ENCODE measurements at places on chromosomes 12 and 14. TPM values are rescaled to one million over a fixed set of nuclear protein-coding genes. Genes with fewer than 3 reads are reported as not detected.

LPAR5 gene
- not detected for total RNA-seq

DACT1 gene
- 22.6 TPM for total RNA-seq

HNF1A gene
- total RNA-seq = not detected

KCNA5 gene
- total RNA-seq = not detected

CLEC9A gene
- not detected for total RNA-seq

ALG10B gene
- 1.8 TPM for total RNA-seq

C1QL4 gene
- total RNA-seq = 0.17 TPM

BDKRB1 gene
- 16.7 TPM for total RNA-seq

ANO4 gene
- 11.3 TPM for total RNA-seq

CACNA2D4 gene
- 0.99 TPM for total RNA-seq

MUCL1 gene
- not detected for total RNA-seq

SLCO1A2 gene
- not detected for total RNA-seq

ZNF705A gene
- not detected for total RNA-seq

FOXN4 gene
- total RNA-seq = not detected

ZFC3H1 gene
- total RNA-seq = 21.8 TPM

CARMIL3 gene
- 0.17 TPM for total RNA-seq

POTEM gene
- total RNA-seq = not detected

SRRM4 gene
- total RNA-seq = not detected

ZNF891 gene
- 1.2 TPM for total RNA-seq

ARHGAP9 gene
- total RNA-seq = under 0.01 TPM

SARNP gene
- total RNA-seq = 83.0 TPM

KLHDC1 gene
- 5.4 TPM for total RNA-seq

TBX5 gene
- 16.8 TPM for total RNA-seq

TSHR gene
- not detected for total RNA-seq

CCNT1 gene
- 24.6 TPM for total RNA-seq

COX8C gene
- 0.33 TPM for total RNA-seq

CRIP2 gene
- total RNA-seq = 68.5 TPM

LRRC43 gene
- 1.8 TPM for total RNA-seq

PPP4R3A gene
- total RNA-seq = 88.0 TPM

ADAMTS20 gene
- not detected for total RNA-seq

SLC38A4 gene
- total RNA-seq = 1.8 TPM

IFNG-AS1 gene
- not detected for total RNA-seq

CDC42BPB gene
- 98.3 TPM for total RNA-seq

FOXG1 gene
- total RNA-seq = not detected

BATF gene
- 0.51 TPM for total RNA-seq

AKAP6 gene
- 10.9 TPM for total RNA-seq

EFS gene
- 12.2 TPM for total RNA-seq

SLC2A14 gene
- total RNA-seq = 0.17 TPM

OR4K13 gene
- total RNA-seq = not detected

MAP3K12 gene
- 37.8 TPM for total RNA-seq

CNIH1 gene
- total RNA-seq = 61.1 TPM

RNASE8 gene
- not detected for total RNA-seq

BEST3 gene
- not detected for total RNA-seq

ANHX gene
- not detected for total RNA-seq

GPRC5D gene
- total RNA-seq = not detected

RNF212B gene
- not detected for total RNA-seq

PAWR gene
- 16.0 TPM for total RNA-seq

NDRG2 gene
- total RNA-seq = 0.50 TPM

PARPBP gene
- total RNA-seq = 9.4 TPM

SPX gene
- 1.3 TPM for total RNA-seq

HRK gene
- total RNA-seq = under 0.01 TPM

ERP27 gene
- total RNA-seq = not detected

GZMB gene
- total RNA-seq = not detected

NKX2-1 gene
- not detected for total RNA-seq

LMNTD1 gene
- total RNA-seq = not detected

KRT6B gene
- not detected for total RNA-seq

MMP17 gene
- total RNA-seq = 10.8 TPM

LGR5 gene
- total RNA-seq = not detected

KLHDC2 gene
- total RNA-seq = 135 TPM

C12orf54 gene
- not detected for total RNA-seq
